ENCODE measurements at places on chromosomes 4 and X.

DNA sequence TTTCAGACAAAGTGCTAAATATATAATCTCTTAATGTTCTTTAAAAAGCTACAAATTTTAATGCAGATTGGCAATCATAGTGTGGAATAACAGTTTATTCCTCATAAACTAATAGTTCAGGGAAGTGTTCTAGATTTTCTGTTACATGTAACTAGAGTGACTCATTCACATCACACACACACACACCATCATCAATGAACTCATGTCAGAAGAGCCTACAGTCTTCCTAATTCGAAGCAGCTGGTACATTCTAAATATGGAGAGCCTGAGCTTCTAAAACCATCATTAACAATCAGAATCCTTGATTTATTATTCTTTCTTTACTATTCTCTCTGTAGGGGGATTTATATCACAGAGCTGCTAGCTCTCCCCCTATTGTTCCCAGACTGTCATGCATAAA lies 49.6 kb downstream of the DKK2 start:
- DNase-seq = no peak

DNA sequence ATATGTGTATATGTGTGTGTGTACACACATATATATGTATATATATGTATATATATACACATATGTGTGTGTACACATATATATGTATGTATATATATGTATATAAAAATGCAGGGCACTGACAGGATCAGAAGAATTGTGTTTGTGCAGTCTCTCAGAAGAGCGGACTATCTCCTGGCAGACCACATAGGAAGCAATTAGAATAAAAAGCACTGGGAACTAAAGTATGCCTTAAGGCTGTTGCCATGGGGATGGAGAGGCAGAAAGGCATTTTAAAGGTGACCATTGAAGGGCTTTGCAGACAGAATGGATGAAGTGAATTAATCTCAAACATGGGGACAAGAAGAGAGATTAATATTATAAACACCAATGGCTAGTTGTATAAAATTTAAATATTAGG lies 33.7 kb upstream of the USP51 start:
- DNase-seq = no peak

DNA sequence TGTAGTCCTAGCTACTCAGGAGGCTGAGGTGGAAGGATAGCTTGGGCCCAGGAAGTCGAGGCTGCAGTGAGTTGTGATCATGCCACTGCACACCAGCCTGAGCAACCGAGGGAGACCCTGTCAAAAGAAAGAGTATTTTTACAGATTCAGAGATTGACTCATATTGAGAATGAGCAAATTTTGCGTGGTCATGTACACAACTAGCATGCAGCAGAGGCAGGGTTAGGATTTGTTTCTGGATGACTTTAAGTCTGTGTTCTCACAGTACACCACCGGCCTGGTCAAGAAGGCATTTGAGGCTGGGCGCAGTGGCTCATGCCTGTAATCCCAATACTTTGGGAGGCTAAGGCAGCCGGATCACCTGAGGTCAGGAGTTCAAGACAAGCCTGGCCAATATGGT lies 44.8 kb upstream of the CBR4 start:
- DNase-seq = no peak

DNA sequence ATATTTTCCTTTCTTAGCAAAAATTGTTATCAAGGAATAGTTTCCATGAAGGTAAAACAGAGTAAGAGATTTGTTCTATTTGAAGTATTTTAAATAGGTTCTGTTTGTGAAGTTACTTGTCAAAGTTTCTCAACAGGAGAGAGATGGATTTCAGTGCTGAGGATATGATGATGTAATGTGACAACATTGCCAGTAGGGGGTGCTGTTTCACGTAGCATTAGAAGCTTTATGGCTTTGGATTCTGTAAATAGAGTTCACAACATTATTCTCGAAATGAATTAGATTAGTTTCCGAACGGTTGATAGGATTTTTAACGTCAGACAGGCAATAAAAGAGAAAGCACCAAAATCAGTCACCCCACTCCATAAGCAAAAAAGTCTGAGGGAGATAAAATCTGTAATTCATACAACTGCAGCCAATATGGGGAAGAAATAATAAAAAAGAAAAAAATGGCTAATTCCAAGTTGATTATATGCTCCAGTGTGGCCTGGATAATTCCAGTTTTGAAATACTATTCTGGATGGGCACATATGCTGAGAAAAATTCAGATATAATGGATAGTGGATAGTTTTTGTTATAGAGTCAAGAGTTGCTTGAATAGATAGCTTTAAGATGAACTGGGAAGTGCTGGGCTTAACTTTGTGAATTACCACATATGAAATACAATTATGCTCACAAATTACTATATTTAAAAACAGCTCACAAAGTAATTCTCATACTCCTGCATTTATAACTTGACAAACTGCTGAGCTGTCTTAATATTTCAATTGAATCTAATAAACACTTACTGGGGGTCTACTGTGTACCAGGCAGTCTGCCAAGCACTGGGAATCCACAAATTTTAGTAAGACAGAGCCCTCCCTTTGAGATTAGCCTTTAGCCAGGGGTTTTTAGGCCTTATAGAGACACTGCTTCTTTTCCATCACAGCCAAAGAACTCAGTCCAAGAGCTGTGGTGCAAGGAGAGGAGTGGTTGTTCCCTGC lies 109.1 kb downstream of the GPAT3 start:
- DNase-seq = no peak

DNA sequence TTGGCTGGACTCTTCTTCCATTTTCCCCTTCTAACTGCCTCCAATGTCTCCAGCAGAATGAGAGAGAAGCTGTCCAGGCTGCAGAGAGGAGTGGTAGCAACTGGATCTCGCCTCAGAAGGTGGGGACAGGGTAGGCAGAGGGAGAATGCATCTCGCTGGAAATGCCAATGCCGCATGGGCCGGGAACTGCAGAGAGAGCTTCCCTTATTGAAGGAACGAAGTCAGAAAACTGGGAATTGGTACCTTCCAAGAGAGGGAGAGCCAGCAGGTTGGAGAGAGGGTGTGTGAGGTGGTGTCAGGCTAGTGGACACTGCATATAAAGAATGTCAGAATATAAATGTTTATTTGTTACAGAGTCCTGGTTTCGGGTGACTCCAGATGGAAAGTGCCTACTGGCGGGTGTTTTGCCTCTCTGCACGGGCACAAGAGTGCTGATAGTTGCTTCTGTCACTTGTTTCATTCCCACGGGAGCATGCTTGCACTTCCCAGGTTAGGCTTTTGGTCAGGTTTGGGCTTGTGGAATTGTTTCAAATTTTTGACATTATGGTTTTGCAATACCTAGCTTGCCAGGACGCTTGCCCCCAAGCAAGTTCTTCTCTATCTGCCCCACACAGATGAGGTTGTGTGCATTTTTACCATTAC lies 156.8 kb upstream of the STS start:
- DNase-seq = no peak

- DNase-seq = no peak
Measured at GRCh38 chrX:79601341-79602131, 234.4 kb upstream of the ITM2A start.

DNA sequence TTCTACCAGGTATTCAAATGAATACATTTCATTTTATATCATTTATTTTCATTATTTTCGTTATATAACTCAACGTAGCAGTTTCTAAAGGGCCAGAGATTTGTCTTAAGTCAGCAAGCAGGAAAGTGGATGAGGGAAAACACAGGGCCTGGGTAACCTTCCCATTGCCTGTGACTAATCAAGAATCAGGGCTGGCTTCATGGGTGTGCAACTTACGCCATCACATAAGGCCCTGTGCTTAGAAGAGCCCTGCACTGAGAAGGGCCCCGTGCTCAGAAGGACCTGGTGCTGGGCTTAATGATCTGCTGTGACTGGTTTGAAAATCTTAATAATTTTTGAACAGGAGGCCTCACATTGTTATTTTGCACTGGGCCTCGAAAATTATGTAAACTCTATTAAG lies 65.4 kb upstream of the FAM9C start:
- no peak for DNase-seq

GRCh38 chrX:69019073-69019890 lies 146.0 kb downstream of the PJA1 start:
- DNase-seq = no peak

GRCh38 chrX:39313146-39313545 lies 511.9 kb downstream of the MID1IP1 start:
- no peak for DNase-seq

GRCh38 chr4:183840311-183840710 lies 64.8 kb upstream of the STOX2 start:
- peak; percentile 32 for DNase-seq

DNA sequence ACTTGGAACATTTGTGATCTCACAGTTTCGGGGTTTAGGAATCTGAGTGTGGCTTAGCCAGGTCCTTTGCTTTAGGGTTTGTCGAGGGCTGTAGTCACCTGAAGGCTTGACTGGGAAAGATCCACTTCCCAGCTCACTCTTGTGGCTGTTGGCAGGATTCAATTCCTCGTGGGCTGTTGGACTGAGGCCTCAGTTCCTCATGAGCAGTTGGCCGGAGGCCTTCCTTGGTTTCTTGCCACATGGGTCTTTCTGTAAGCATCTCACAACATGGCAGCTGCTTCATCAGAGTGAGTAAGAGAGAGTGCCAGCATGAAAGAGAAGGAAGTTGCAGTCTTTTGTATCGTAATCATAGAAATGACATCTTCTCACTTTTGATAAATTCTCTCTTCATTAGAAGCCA lies 11.1 kb downstream of the TXLNG start:
- no peak for DNase-seq

DNA sequence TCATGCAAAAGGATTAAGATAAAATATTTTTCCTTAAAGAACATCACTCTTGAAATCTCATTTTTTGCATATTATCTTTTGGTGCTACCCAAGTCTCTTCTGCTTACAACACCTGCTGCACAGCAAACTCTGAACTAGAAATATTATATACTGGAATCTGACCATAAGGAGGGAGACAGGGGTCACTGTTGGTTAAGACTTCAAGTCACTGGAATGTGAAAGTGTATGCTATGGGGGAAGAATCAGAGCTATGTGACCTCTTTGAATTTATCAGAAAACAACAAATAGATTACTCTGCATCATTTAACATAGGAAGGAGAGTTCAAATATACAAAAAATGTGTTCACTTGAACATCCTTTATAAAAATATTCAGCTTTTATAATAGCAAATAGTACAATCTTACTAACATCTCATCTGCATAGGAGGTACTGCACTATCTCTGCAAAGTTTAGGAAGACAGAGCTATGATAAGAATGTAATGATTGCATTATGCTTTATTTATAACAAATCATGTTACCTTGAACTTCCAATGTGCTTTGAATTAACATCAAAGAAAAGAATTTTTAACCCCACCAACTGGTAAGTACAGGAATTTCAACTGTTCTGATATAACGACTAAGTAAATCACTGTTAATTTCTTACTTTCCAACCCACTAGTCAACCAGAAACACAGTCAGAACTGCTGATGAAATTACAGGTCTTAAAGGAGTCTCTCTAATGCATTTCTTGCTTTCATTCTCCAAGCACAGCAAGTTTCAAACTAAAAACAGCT lies 69.8 kb downstream of the ZNF827 start:
- no peak for DNase-seq

DNA sequence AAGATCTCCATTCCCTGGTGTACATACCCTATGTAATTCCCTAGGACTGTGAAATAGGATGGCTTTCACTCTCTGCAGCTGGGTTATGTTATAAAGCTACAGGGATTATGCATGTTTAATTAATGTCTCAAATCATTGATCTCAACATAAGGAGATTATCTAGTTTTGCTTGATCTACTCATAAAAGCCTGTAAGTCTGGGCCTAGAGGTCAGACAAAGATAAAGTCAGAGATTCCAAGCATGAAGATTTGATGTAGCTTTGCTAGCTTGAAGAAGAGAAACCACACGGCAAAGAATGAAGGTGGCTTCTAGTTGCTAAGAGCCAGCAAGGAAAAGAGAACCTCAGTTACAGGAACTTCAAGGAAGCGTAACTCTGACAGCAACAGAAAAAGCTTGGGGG lies 456.9 kb downstream of the CCSER1 start:
- DNase-seq = no peak

DNA sequence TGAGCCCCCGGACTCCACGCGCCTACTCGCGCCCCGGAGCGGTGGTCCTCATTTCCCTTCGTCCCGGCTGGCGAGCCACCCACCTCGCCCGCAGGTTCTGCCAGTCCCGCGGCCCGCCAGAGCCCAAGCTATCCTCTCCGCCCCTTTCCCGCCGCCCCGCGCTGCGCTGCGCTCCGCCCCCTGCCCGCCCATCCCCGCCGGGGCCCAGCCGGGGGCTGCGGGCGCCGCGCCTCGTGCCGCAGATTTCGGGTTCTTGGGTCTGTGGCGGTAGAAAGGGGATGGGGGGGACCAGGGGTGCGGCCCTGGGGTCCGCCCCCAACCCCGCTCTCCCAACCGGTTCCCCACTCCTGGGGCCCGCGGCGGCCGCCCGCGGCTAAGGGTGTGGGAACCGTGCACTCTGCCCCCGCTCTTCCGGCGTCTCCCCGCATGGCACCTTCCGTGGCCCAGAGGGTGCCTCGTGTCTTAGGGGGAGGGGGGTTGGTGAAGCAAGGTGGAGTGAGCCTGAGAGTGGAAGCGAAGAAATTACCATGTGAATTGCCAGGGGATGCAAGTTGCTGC lies 650.8 kb upstream of the DIPK2B start:
- no peak for DNase-seq

DNA sequence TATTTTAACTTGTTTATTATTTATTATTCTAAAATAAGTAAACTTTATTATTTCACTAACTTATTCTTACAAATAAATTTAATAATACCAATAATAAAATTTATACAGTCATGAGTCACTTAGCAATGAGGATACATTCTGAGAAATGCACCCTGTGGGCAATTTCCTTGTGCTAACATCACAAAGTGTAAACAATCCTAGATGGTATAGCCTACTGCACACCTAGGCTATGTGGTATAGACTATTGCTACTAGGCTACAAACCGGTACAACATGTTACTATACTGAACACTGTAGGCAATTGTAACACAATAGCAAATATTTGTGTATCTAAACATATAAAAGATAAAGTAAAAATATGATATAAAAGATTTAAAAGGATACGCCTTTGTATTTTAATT lies 479.5 kb downstream of the EPHA5 start:
- no peak for DNase-seq

- DNase-seq = no peak
Measured at GRCh38 chrX:18761750-18762149, 54.3 kb downstream of the PPEF1 start.
